ENCODE measurements at places on chromosomes 2 and 18.
A peak's percentile ranks its signal among the peaks of the same experiment; 100 is the strongest.

- no peak for DNase-seq
Observed at GRCh38 chr2:172671501-172671900, 64.1 kb upstream of the RAPGEF4 start.

DNA sequence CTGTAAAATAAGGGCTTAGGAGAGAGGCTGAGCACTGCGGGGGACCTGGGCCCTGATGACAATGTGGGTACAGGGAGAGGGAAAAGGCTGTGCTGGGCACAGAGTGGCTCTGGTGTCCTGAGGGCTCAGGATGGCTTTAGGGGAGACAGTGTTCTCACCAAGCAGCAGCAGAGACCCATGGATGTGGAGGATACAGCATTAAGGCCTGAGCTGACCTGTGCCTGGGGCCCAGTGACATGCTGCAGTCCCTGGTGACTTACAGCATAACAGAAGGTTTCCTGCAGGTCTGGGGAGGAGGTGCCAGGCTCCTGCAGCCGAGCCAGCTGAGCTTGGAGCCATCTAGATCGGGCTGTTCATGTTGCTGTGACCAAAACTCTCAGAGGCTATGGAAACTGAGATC, 191.3 kb upstream of the SMAD2 start:
- DNase-seq, result no peak

GRCh38 chr2:195414537-195415100, 242.4 kb upstream of the SLC39A10 start:
- no peak for DNase-seq

DNA sequence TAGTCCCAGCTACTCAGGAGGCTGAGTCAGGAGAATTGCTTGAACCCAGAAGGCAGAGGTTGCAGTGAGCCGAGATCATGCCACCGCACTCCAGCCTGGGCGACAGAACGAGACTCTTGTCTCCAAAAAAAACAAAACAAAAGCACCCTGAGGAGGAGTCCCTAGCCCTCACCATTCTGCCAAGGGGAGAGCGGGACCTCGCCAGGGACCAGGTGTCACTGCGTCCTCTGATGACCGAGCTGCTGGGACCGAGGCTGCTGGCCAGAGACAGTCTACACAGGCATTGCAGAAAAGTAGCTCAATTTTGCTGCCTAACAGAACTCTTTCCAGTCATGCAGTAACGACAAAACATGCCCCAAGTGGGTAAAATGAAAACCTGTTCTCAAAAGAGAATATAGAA, 18.4 kb downstream of the NCK2 start:
- DNase-seq, result no peak

GRCh38 chr18:21316296-21316695, 74.3 kb downstream of the GREB1L start:
- no peak for DNase-seq

DNA sequence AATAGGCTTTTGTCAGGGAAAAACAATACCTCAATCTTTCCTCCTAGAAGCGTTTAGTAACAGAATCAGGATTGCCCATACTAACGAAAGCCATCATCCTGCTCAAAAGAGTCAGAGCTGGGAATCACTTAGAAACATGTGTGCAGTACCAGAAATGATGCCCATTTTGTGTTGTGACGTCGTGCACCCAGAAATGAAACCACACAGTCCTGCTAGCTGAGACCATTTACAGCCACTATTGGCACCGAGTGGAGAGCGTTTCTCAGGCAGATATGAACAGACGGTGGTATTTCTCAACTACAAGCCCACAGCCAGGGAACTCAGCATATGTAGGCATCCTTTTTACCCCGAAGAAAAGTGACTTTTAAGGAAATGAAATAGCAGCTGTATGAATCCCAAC, 284.3 kb upstream of the LRATD1 start:
- DNase-seq, result no peak

- DNase-seq, result peak; percentile 39
Observed at GRCh38 chr18:8615397-8616027, 6.3 kb downstream of the RAB12 start.

DNA sequence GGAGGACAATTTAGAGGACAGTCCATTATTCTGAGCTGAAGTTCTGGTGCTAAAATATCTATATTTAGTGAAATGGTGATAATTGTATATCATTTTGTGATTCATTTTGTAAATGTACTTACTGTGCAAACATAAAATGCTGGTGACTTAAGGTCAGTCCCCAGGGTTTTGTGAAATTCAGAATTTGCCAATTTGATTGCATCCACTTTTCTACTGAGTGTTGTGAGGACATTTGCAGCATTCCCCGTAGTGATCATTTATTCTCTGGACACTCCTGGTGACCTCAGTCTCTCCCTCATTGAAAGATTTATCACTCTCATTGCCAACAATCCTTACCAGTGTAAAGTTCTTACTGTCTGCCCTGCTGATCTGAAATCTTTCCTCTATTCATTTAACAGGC, 98.2 kb downstream of the SOCS6 start:
- no peak for DNase-seq

GRCh38 chr2:202157211-202157990, 81.0 kb downstream of the SUMO1 start:
- no peak for DNase-seq

DNA sequence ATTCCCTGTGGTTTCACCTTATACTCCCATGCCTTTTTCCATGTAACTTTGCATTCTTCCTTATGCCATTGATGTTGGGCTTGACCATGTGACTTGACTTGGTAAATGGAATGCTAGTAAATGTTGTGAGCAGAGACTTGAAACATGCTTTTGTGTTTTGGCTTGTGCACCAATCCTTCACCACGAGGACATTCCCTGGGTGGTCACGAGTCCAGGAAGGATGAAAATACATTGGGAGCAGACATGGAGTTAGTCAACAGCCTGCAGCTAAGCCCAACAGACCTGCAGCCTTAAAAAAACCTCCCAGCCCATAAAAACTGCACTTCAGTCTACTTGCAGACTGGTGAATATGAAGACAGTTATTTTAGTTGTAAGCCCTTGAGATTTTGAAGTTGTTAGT, 116.5 kb upstream of the SPATS2L start:
- DNase-seq, result no peak

DNA sequence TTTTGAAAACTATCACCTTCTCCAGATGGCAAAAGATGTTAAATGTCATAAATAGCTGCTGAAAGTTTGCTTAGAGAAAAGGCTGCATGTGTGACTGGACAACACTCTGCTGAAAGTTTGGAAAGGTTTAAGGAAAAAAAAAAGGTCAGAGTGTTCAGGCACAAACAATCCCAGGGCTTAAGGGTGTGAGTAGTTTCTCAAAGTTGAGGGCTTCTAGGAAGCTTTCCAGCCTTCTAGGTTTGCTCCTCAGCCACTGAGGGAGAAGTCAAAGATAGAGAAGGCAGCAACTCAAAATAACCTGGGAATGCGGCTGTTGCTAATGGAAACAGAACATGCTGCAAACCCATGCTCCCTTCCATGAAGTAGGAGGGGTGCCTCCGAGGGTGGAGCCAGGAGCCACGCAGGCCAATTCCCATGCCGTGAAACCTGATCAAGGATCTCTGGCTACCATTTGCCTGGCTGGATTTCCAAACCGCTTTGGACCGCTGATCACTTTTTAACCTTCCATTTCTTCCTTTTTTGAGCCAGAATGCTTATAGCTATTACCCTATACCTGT, 88.0 kb downstream of the TEX51 start:
- no peak for DNase-seq

DNA sequence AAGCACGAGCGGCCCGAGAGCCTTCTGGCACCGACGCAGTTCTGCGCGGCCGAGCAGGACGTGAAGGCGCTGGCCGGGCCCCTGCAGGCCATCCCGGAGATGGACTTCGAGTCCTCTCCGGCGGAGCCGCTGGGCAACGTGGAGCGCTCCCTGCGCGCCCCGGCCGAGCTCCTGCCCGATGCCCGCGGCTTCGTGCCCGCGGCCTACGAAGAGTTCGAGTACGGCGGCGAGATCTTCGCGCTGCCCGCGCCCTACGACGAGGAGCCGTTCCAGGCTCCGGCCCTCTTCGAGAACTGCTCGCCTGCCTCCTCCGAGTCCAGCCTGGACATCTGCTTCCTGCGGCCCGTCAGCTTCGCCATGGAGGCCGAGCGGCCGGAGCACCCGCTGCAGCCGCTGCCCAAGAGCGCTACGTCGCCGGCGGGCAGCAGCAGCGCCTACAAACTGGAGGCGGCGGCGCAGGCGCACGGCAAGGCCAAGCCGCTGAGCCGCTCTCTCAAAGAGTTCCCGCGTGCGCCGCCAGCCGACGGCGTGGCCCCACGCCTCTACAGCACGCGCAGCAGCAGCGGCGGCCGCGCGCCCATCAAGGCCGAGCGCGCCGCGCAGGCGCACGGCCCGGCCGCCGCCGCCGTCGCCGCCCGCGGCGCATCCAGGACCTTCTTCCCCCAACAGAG, 70.4 kb downstream of the ARHGEF33 start:
- no peak for DNase-seq
